ENCODE measurements at places on chromosomes 12 and 14. TPM values are rescaled to one million over a fixed set of nuclear protein-coding genes. Genes with fewer than 3 reads are reported as not detected.

SYT1 gene
- total RNA-seq: 14.5 TPM

PARPBP gene
- 43.4 TPM for total RNA-seq

CLIP1 gene
- 120 TPM for total RNA-seq

PRH2 gene
- not detected for total RNA-seq

TSPAN9 gene
- total RNA-seq: 3.2 TPM

SAMD4A gene
- 23.4 TPM for total RNA-seq

LRFN5 gene
- 0.95 TPM for total RNA-seq

SIX1 gene
- 8.4 TPM for total RNA-seq

TAS2R13 gene
- total RNA-seq: 0.35 TPM

FAM181A gene
- total RNA-seq: not detected

DTX1 gene
- total RNA-seq: not detected

RPL6 gene
- 2,965 TPM for total RNA-seq

NFATC4 gene
- 23.6 TPM for total RNA-seq

MORN3 gene
- total RNA-seq: 0.12 TPM
